ENCODE measurements at places on chromosomes 16 and 17.

DNA sequence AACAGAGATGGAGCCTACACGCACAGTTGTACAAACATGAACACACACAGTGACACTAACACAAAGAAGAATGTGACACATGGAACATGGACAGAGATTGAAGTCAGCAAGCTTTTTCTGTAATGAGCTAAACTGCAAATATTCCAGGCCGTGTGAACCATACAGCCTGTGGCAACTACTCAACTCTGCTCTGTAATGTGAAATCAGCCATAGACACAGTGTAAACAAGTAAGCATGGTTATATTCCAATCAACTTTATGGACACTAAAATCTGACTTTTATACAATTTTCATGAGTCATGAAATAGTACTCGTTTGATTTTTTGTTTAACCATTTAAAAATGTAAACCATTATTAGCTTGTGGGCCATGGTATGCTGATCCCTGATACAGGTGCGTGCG, 120.2 kb downstream of the SMG6 start:
- no peak for DNase-seq

GRCh38 chr17:37082311-37082860, 133.6 kb downstream of the AATF start:
- DNase-seq: no peak

- peak; percentile 79 for DNase-seq
These were observed 38.6 kb upstream of the FA2H start for GRCh38 chr16:74813109-74813641.

GRCh38 chr16:56716761-56717160, 13.2 kb upstream of the NUP93 start:
- DNase-seq: no peak

GRCh38 chr17:14622615-14623101, 321.8 kb downstream of the HS3ST3B1 start:
- no peak for DNase-seq

- peak; percentile 76 for DNase-seq
These were observed at the start of gene MLLT6 for GRCh38 chr17:38704606-38705522. TSS of gene MLLT6 (plus strand) at chr17:38705273. CDS start at chr17:38705633, 360 bp downstream.

DNA sequence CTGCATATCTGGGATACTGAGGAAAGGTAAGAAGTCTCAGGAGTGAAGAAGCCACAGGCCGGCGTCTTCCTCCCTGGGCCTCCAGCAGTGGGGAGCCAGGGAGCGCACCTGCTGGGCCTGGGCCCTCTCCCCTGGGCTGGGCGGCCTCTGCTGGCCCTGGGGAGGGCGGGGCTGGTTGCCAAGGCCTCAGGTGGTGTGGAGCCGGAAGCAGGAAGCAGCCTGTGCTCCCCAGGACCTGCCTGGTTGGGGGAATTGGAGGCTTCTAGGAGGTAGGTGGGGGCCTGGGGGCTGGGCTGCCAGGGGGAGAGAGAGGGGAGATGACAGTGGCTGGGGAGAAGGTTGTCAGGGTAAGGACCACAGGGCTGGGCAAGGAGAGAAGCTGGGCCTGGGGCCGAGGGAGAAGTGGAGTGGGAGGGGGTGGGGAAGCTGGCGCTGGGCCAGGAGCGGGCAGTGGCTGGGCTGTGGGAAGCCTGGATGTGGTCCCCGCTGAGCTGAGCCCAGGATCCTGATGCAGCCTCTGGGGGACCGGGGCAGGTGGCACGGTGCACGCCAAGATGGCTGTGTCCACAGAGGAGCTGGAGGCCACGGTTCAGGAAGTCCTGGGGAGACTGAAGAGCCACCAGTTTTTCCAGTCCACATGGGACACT, at the start of gene SMIM22:
Gene SMIM22 (plus strand): TSS at position 189 of the 647 bp plus-strand sequence. CDS start 366 bp downstream, at position 555.
- no peak for DNase-seq

GRCh38 chr17:4766723-4767122, 5.0 kb upstream of the TM4SF5 start:
- no peak for DNase-seq

DNA sequence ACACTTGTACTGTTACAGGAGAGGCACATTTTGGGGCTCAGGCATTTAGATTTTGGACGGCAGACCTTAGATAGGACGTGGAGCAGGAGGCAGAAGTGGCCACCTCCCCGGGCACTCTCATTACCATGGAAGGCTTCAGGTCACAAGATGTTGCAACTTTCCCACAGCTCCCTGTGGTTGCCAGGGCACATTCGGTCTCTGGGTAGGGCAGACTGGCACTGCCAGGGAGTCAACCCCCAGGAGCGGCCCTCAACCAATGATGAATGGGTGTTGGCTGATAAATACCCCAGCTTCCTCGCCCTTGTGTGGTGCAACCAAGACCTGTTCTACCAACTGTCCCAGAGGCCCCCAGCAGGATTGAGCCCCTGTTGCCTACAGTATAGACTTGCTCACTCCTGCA, 11.2 kb downstream of the NAGPA start:
- DNase-seq: no peak

GRCh38 chr17:37608351-37609169, 658 bp downstream of the SYNRG start:
- DNase-seq: no peak

GRCh38 chr16:3731126-3731935, 14.0 kb upstream of the TRAP1 start:
- DNase-seq: no peak

DNA sequence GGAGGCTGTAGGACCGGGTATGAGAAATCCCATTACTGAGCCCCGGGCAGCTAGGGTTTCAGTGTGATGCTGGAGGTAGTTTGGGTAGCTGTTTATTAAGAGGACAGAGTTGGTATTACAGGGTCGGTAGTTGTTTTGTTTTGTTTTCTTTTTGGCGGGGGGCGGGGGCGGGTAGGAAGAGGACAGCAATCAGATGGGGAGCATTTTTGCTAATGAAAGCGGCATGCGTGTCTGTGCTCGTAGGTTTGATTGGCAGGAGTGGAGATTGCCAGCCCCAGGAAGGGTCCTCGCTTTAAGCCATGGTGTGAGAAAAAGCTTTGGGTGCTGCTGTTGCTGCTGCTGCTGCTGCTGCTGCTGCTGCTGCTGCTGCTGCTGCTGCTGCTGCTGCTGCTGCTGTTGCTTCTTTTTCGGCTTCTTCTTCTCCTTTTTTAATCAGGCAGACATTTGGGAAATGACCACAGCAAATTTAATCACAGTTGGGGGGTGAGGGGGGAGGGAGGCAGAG, 498.5 kb upstream of the ZFHX3 start:
- DNase-seq: no peak

GRCh38 chr17:46202424-46202823, 9.2 kb upstream of the KANSL1 start:
- no peak for DNase-seq

GRCh38 chr16:88737298-88738150, 31.2 kb downstream of the CTU2 start:
- peak; percentile 71 for DNase-seq

GRCh38 chr17:56982312-56982711, 4.4 kb downstream of the SCPEP1 start:
- no peak for DNase-seq

DNA sequence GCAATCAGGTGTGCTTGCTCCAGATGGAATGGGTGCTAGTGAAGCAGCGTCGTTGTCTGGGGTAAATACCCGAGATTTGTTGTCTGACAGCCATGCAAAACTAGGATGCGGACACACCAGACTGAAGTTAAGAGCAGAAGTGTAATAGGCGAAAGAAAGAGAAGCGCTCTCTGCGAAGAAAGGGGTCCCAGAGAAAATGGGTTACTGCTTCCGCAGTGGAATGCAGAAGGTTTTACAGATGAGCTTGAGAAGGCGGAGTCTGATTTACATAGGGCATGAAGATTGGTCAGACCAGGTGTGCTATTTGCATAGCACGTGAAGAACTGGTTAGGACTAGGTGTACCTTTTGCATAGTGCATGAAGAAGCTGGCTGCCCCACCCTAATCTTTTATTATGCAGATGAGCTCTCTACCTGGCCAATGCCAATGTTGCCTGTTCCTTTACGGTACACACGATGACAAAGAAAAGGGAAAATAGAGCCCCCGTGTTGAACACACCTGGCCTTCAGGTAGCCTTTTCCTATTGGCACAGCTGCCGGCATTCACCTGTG, 32.0 kb upstream of the SNN start:
- DNase-seq: no peak

DNA sequence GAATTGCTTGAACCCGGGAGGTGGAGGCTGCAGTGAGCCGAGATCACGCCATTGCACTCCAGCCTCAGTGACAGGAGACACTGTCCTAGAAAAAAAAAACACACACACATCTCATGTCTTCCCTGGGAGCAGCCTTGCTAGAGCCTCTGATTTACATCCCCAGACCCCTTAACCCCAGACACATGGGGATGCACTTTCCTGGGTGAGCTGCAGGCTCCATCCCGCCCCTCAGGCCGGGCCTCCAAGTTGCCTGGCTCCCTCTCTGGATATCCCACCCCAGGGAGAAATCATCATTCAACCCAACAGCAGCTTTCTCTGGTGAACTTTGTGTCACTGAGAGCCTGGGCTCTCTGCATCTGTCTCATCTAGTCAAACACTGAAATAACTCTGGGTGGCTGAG, 21.5 kb downstream of the SRL start:
- no peak for DNase-seq

DNA sequence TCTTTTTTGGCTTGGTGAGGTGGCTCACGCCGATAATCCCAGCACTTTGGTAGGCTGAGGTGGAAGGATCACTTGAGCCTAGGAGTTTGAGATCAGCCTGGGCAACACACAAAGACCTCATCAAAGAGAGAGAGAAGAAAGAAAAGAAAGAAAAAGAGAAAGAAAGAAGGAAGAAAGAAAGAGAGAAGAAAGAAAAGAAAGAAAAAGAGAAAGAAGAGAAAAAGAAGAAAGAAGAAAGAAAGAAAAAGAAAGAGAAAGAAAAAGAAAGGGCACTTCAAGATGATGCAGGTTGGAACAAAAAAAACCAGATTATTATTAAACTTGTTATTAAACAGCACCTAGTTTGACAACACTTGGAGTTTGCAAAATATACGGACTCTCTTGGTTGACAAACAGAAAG, 21.2 kb upstream of the ADCY9 start:
- no peak for DNase-seq

DNA sequence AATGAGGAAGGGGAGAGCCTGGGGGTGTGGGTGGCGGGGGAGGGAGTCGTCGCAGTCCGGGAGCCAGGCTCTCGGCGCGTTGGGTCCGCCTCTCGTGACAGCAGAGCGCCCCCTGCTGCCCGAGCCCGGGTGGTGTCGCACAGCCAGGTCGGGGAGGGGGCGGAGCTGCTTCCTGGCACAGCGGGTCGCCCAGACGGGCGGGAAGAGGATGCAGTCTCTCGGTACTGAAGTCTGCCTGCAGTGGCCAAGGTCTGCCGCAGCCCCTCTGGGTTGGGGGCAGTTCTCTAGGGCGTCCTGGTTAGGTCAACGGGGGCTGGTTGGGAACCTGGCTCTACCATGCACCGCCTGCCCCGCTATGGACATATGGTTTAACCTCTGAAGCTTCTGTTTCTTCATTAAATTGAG, 38.2 kb upstream of the CCDC182 start:
- DNase-seq: peak; percentile 80

DNA sequence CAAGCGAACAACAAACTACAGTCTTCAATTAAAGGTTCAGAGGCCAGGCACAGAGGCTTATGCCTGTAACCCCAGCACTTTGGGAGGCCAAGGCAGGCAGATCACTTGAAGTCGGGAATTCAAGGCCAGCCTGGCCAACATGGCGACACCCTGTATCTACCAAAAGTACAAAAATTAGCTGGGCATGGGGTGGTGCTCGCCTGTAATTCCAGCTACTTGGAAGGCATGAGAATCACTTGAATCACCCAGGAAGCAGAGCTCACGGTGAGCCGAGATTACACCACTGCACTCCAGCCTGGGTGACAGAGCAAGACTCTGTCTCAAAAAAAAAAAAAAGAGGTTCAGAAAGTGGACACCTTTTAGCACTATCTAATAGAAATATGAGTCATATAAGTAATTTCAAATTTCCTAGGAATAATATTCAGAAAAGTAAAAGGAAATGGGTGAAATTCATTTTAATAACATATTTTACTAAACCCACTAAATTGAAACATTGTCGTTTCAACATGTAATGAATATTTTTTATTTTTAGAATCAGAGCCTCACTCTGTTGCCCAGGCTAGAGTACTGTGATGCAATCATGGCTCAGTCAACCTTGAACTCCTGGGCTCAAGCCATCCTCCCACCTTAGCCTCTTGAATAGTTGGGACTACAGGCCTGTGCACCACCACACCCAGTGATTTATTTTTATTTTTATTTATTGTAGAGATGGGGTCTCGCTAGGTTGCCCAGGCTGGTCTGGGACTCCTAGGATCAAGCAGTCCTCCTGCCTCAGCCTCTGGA, 15.2 kb upstream of the MARCHF10 start:
- DNase-seq: no peak

DNA sequence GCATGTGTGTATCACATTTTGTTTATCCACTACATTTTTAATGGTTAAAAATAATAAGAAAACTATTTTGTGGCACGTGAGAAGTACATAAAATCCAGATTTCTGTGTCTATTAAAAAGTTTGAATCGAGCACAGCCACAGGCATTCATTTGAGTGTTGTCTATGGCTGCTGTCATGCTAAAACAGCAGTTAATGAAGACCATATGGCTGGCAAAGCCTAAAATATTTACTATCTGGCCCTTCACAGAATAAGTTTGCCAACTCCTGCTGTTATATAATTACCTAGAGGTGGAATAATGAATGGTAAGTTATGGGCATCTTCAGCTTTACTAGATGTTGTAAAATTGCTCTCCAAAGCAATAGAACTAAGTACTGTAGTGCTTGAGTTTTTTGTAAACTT, 30.5 kb downstream of the TMEM98 start:
- no peak for DNase-seq

- DNase-seq: no peak
These were observed 495.1 kb downstream of the CDH11 start for GRCh38 chr16:64626776-64627175.

DNA sequence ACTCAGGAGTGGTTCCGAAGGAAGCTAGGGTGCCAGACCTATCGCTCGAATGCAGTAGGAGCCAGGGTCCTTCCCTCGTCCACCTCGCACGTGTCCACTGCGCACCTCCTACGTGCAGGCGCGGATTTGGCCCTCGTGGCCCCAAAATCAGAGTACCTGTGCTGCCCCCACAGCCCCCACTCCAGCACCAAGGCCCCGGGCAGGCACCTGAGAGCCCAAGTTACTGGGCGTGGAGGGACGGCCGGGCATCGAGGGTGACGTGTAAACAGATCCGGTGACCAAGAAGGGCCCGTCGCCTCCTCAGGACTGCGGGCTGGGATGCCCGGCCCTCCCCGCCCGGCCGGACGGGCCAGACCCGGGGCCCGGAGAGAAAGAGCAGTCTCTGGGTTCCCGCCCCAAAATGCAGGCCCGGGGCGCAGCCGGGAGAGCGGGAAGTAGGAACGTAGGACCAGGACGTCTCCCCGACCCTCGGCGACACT, 492 bp downstream of the SLC25A39 start:
- no peak for DNase-seq

DNA sequence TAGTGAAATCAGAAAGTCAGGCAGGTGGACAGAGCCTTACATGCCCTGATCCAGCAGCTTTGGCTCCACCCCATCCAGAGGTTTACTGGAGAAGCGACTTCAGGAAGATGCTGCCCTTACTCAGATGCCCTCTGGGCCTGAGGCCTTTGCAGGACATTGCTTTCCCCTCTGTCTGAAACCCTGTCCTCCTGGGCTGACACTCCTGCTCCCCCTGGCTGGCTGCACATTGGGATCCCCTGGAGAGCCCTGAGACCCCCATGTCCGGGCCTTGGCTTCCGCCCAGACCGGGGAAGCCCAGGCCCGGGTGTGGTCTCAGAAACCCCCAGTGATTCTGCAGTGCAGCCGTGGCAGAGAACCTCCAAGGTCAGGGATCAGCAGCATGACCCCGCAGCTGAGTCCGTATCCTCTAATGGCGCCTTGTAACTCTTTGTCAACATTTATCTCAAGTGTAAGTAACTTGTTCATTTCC, 36.6 kb downstream of the BCO1 start:
- DNase-seq: no peak
